Fibroblast of lung (primary cell): ENCODE measurements at places on chromosomes 1 and 21.

GRCh38 chr1:40944326-40944725, 35.2 kb upstream of the CTPS1 start:
- peak; percentile 89 for DNase-seq

DNA sequence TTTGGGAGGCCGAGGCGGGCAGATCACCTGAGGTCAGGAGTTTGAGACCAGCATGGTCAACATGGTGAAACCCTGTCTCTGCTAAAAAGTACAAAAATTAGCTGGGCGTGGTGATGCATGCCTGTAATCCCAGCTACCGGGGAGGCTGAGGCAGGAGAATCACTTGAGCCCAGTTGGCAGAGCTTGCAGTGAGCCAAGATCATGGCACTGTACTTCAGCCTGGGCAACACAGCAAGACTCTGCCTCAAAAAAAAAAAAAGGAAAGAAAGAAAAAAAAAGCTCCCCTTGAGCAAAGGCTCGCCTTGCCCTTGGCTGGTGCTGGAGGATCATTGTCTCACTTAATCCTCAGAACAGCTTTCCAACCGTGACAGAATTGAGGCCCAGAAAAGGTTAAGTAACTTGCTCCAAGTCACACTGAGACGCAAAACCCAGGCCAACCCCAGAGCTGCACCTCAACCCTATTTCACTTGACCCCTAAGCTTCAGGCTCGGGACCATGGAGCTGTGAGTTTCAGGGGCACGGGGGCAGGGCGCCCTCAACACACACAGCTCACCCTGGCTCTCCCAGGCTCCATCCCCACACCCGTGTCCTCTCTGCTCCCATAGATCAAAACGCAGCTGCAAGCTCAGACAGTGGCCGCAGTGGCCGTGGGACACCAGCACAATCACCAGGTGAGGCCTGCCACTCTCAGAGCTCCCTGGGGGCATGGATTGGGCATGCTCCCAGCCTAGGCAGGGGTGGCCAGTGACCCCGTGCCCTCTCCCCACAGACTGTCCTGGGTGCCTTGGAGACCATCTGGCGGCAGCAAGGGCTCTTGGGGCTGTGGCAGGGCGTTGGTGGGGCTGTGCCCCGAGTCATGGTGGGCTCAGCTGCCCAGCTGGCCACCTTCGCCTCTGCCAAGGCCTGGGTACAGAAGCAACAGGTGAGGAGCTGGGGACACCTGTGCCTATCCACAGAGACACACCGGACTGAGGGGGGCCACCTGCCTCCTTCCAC, 1.6 kb downstream of the SLC25A34 start:
- no peak for DNase-seq

DNA sequence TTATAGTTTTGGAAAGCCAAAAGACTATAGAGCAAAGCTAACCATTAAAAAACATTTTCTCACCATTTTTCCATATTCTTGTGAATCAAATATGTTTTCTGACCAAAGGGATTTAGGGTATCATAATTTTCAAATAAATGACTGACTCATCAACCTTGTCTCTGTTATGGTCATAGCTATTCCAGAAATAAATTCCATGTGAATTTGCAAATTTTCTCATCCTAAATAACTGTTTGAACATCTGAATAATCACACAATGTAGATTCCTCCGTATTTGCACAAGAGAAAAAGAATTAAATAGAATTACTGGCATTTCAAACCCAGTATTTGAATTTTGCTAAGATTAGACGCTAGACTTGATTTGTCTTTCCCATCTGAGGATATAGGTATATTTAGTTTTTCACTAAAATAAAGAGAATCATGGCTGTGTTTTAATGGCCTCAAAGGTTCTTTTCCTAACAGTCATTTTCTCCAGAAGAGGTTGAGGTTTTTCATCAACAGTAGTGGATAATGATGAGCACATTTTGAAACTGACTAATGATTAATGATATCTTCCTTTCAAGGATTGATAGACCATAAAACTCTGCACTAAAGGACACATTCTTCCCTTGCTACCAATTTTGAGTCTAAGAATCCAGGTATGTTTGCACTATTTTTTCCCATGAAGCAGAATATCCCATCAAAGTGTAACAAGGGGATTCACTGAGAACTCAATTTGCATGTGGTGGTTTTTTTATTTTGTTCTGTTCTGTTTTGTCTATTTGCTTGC, 9.5 kb upstream of the DUSP23 start:
- DNase-seq: no peak

GRCh38 chr21:44792702-44793591, 8.7 kb downstream of the UBE2G2 start:
- peak; percentile 49 for DNase-seq

DNA sequence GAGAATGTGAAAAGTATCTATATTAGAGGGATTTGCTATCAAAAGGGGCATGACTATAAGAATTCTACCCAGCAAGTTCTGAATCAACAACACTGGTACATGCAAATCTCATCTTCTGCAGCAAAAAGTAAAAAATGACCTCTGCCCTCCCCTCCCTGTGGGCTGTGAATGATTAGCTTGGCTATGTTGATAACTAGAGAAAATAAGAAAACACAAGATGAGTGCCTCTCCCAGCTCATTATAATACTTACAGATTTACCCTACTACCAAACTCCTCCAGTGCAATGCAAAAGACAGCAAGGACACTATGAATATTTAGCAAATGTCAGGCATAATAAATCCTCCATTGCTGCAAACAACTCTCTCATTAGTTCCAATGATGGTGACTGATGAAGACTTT, 102.4 kb downstream of the SLC45A1 start:
- DNase-seq: no peak

- no peak for DNase-seq
Measured at GRCh38 chr1:226631229-226632000, 82.9 kb downstream of the STUM start.

DNA sequence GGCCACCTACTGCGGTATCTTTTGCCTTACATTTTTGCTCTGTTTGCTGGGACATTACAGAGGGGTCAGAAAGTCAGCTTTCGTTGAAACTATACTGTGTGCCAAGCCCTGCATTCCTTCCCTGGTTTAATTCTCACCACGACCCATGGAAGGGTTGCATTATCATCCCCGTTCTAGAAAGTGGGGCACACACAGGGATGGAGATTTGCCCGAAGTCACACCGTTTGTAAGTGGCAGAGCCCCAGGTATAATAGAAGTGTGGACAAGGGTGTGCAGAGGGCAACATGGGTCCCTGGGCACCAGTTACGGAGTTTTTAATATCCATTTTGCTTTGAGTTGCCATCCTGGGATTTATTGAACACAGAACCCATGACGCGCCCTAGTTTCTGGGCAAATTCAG, 11.8 kb downstream of the DMRTB1 start:
- no peak for DNase-seq

GRCh38 chr1:235998812-235999211, 66.1 kb downstream of the NID1 start:
- peak; percentile 36 for DNase-seq
